Stimulated activated CD8-positive, alpha-beta memory T cell treated with anti-CD3 and anti-CD28 coated beads, Interleukin-7, amount 100 ng/mL, for 4 hours (primary cell): ENCODE measurements at places on chromosomes 7 and 10.

- no peak for DNase-seq
Observed at GRCh38 chr7:8065356-8065813, 96.8 kb downstream of the GLCCI1 start.

DNA sequence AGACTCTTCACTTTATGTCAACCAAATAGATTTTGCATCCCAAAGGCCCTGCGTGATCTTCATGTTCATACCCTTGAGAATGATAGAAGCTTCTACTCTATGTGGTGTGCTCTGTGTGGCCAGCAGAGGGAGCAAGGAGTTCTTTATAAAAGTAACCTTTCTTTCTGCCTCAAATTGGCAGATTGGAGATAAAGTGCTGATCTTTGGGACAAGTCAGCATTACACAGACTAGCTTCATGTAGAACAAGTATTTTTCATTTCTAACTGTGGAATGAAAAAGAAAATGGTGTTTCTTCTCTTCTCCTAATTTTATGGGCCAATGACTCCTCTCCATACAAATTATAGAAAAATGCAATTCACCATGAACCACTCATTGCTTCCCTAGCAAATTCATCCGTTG is 1214.1 kb downstream of the SORCS1 start:
- DNase-seq = no peak

- no peak for DNase-seq
Observed at GRCh38 chr10:45404087-45404769, 30.2 kb downstream of the ALOX5 start.

- no peak for DNase-seq
Observed at GRCh38 chr7:157584420-157584819, 247.6 kb downstream of the DNAJB6 start.

GRCh38 chr10:71848325-71849275 is 2.5 kb downstream of the PSAP start:
- DNase-seq = no peak
